M059J (cell line): ENCODE measurements at places on chromosomes 4 and X.

DNA sequence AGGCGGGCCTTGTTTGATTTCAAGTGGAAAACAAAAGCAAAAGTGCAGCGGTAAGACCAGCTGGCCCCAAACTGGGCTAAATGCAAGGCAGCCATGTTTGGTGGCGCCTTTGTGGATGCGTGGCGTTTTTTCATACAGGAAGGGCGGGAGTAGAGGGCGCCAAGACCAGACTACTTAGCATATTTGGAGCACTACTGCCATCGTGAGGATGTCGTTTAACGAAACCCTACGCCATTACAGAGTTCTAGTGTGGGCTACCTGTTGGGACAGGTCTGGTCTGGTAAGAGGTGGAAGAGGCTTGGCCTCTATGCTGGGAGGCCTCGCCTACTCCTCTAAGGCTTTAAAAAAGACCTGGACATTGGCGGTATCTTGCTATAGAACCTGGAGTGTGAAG lies 230.7 kb upstream of the STK26 start:
- DNase-seq = peak; percentile 19

GRCh38 chr4:119550857-119551532 lies 77.6 kb downstream of the PDE5A start:
- DNase-seq = no peak

DNA sequence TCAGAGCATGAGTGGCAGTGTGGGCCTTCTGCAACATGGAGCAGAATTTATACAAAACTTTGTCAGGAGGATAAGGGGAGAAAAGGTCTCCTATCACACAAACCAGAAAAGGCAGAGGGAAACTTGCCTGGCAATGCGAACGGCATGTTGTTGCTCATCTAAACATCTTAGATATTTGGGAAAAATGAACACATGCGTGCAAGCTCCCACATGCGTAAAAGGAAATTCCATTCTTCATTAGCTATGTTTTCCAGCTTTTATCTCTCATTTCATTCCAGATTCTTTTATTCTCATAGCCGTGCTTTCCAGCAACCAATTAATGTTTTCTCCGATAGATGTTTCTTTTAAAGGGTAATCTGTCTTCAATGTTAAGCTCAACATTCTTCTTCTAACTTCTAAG lies 31.3 kb upstream of the GBA3 start:
- no peak for DNase-seq

DNA sequence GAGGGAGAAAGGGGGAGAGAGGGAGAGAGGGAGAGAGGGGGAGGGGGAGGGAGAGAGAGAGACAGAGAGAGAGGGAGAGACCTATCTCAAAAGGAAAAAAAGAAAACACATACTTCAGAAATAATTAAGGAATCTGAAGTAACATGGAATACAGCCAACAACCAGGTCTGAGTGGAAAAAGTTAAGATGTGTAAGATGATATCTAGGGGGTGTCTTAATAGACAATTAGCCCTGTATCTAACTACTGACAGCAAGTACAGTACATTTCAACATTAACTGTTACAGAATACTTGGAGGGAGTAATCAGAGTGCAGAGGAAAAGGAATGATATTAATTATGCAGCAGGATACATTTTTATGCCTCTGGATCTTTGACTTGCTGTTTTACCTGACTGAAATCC lies 22.4 kb downstream of the NUP54 start:
- DNase-seq = peak; percentile 4

GRCh38 chr4:153799694-153800074 lies 10.8 kb upstream of the SFRP2 start:
- DNase-seq = no peak

DNA sequence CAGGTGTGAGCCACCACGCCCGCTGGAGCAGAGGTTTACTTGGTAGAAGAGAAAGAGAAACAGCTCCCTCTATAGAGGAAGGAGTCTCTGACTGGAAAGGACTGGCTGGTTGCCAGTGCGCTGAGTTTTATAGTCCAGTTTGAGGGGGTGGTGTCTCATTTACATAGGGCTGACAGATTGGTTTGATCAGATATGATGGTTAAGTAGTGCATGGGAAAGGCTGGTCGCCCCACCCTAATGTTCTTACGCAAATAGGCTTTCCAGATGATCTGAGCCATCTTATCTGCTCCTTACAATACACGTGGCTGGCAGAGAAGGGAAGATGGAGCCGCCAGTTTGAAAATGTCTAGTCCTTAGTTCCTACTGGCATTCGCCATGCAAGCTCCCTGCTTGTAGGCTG lies 439.5 kb downstream of the NAF1 start:
- peak; percentile 22 for DNase-seq

- DNase-seq = no peak
Measured at GRCh38 chr4:146190456-146190855, 14.9 kb downstream of the LSM6 start.

GRCh38 chrX:121456315-121456714 lies 408.9 kb downstream of the GLUD2 start:
- no peak for DNase-seq
